ENCODE measurements at places on chromosomes 11 and 22. TPM values are rescaled to one million over a fixed set of nuclear protein-coding genes. Genes with fewer than 3 reads are reported as not detected.

Gene RAG2
- not detected for total RNA-seq

Gene GSTT2B
- 6.5 TPM for total RNA-seq

Gene GAL
- 6.1 TPM for total RNA-seq

Gene ELFN2
- 1.9 TPM for total RNA-seq

Gene RAB6A
- 188 TPM for total RNA-seq

Gene FGF4
- total RNA-seq = not detected

Gene OR4A15
- not detected for total RNA-seq

Gene APOL5
- total RNA-seq = not detected

Gene OR56A1
- not detected for total RNA-seq

Gene PTPRCAP
- total RNA-seq = 1.4 TPM

Gene ACRV1
- total RNA-seq = not detected

Gene C1QTNF4
- total RNA-seq = 0.08 TPM

Gene HIRA
- 17.7 TPM for total RNA-seq

Gene EHD1
- total RNA-seq = 92.0 TPM

Gene TSPAN32
- total RNA-seq = not detected

Gene DEFB108B
- not detected for total RNA-seq

Gene KCNJ11
- total RNA-seq = not detected

Gene ASRGL1
- total RNA-seq = not detected

Gene OR52I1
- total RNA-seq = not detected

Gene GLYAT
- not detected for total RNA-seq

Gene MMP11
- total RNA-seq = 0.38 TPM

Gene VSIG2
- total RNA-seq = not detected

Gene ASCL3
- total RNA-seq = not detected

Gene HYLS1
- 8.2 TPM for total RNA-seq

Gene MMP13
- total RNA-seq = not detected

Gene SCGB1D2
- total RNA-seq = not detected

Gene OR8G5
- not detected for total RNA-seq

Gene TESMIN
- total RNA-seq = 9.8 TPM

Gene OR10S1
- total RNA-seq = not detected

Gene OR5D18
- total RNA-seq = not detected

Gene PRPF19
- 96.0 TPM for total RNA-seq

Gene RIMBP3B
- total RNA-seq = not detected

Gene KCNK4
- total RNA-seq = 0.80 TPM

Gene OR52A1
- total RNA-seq = not detected

Gene DNAJB7
- not detected for total RNA-seq

Gene ZNF143
- 23.7 TPM for total RNA-seq

Gene XPNPEP3
- total RNA-seq = 6.2 TPM

Gene PLAAT5
- total RNA-seq = not detected

Gene SLC22A8
- not detected for total RNA-seq

Gene NXPE2
- total RNA-seq = not detected

Gene PANX2
- total RNA-seq = 0.04 TPM

Gene APOA1
- not detected for total RNA-seq

Gene MYO7A
- total RNA-seq = 0.30 TPM

Gene MS4A15
- not detected for total RNA-seq

Gene SLC43A3
- 16.5 TPM for total RNA-seq

Gene ALX4
- total RNA-seq = not detected

Gene OR51I1
- not detected for total RNA-seq

Gene PNPLA5
- not detected for total RNA-seq

Gene ZBTB16
- total RNA-seq = 0.08 TPM

Gene NARS2
- 27.7 TPM for total RNA-seq

Gene CATSPER1
- total RNA-seq = not detected

Gene HEPN1
- not detected for total RNA-seq

Gene APOA5
- total RNA-seq = not detected
